MG63 (cell line): ENCODE measurements at places on chromosomes 7 and 10.

DNA sequence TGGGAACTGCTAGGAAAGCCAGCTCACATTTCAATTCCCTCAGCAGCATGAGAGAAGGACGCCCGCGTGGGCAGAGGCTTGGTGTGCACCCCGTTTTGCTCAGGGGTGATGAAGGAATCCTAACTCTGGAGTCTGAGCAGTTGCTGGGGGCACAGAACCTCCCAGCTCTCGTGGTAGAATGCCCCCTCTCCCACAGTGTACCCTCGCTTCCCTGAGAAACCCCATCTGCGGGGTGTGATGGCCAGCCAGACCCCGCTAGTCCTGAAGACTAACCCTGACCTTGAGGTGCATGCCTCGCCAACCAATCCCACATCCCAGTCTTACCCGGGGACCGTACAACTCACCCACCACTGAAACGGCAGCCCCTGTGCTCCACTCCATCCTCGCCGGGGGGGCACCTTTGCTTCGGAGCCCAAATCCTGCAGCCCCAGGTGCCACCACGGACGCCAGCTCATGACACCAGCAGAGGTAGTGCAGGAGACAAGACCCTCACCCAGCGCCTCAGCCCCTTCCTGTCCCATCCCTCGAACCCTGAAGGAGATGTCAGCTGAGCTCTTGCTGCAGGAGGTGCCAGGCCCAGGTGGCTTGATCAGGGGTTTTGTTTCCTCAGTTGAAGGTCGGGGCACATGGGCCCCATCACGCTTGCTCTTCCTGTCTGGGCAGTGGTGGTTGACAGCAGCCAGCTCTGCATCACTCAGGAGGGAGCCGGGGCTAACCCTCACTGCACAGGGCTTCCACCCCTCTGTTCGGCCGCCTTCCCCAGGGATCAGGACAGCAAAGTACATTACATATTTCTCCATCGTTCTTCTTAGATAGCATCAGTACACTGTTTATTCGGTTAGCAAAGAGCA, 236.5 kb downstream of the MGMT start:
- no peak for DNase-seq

DNA sequence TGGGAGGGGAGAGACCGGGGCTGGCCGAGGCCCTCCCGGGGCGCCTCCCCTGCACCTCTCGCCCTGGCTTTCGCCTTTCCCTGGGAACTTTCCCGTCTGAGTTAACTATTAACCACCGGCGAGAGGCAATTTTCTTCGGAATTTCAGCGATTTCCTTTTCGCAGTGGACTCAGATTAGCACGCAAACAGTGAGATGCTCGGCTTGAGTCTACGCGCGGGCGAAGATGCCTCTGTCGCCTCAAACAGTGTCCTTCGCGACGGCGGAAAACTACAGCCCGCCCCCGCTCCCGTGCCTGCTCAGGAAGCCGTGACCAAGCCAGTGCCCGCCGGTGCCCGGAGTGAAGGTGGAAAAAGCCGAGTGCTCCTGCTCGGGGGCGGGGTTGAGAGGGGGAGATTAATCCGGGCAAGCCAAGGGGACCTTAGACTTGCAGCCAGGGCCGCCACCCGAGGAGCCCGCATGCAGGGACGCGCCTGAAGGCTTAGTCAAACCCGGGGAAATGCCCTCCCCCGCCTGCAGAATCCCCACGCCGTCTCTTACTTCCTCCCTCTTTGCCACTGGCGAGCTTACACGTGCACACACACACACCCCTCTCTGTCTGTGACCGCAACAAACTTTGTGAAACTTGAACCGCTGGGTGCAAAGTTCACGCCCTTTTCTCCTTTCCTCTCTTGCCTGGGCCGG, 14.5 kb upstream of the PAX2 start:
- DNase-seq = no peak

DNA sequence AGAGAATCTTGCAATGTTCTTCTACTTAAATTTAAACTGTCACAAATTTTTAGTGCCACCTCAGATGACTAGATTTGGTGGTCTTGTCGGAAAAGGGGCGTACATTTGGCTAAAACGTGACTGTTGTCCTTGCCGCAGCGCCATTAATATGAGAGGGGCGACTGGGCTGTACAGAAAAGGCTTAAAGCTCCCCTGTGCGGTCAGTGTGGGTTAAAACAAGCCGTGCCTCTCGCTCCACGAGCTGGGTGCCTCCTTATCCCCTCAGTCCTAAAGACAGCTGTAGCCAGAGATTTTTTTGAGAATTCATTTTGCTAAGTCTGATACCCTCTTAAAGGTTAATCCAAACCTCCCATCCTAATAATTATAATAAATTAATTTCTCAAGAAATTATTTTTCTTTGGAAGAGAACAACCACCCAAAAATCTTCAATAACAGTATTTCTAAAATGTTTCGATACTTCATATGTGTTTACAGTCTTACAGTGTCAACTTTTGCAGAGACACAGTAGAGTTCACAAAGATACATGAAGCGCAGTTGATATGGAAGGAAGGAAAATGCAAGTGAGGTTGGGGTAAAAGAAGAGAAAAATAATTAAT, 68.6 kb downstream of the C7orf25 start:
- DNase-seq = peak; percentile 39

DNA sequence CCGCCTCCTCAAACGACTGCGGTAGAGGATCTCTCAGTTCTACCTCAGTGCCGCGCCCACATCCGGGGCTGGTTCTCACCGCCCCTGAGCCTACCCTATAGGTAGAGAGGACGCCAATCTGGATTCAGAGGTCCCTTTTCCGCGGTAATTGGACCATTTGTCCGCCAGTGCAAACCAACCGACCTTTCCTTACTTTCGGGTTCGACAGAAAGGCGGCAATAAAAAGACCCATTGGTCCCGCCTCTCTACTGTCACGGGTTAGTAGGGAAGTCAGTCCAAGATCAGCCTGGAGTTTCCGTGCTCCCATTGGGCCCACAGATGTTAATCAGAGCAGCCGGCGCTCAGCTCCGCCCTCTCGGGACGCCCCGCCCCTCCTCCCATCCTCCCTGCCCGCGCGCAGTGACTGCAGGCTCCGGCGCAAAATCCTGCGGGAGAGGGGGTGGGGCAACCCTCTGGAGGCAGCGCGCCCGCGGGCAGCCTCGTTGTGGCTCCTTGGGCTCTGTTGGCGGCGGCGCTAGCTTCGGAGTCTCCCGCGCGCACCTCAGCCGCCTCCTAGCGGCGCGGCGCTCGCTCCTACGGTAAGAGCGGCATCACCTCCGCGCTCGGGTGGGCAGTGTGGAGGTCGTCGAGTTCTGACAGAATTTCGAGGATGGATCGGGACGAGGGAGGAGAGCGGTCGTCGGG, at the start of the genes PHTF2 and TMEM60:
Gene PHTF2, plus strand, starts transcription at position 380 of the 684 bp plus-strand sequence.
Gene TMEM60, minus strand, starts transcription at position 41 of the 684 bp plus-strand sequence. CDS start 4,061 bp downstream, outside the sequence.
- peak; percentile 94 for DNase-seq

- no peak for DNase-seq
These were observed 21.6 kb upstream of the TSPAN33 start for GRCh38 chr7:129122751-129123509.

- peak; percentile 22 for DNase-seq
These were observed 891.9 kb upstream of the MBL2 start for GRCh38 chr10:53664282-53665019.

DNA sequence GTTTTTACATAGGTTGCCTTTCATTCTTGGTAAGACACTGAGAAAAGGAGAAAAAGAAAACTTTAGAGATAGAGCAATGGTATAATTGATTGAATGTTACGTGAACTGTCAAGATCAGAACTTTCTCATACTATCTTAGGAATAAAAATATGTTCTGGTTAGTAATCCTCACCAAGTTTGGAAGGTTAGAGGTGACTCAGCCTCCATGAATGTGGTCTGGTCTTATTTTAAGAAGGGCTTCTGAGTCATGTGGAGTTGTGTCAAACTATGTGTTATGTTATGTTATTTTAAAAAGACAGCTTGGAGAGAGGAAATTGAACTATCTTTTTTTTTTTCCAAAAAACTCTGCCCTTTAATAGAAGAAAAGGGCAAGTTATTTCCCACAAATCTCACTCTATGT, 458.6 kb upstream of the KLF6 start:
- peak; percentile 76 for DNase-seq

DNA sequence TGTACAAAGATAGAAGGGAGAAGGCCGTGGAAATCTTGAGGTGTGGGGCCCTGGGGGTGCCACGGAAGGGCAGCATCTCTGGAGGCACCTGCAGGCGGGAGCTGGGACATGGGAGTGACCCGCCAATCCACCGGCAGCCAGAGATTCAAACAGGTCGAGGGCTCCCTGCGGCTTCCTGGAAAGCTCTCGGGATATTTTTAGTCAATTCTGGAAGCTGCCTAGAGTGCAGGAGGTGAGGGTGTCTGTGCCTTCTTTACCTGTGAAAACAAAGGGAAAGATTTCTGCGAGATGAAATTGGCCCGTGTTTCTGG, 16.6 kb downstream of the MNX1 start:
- DNase-seq = no peak

- peak; percentile 39 for DNase-seq
These were observed 88.3 kb upstream of the CYP26C1 start for GRCh38 chr10:92972066-92972870.

DNA sequence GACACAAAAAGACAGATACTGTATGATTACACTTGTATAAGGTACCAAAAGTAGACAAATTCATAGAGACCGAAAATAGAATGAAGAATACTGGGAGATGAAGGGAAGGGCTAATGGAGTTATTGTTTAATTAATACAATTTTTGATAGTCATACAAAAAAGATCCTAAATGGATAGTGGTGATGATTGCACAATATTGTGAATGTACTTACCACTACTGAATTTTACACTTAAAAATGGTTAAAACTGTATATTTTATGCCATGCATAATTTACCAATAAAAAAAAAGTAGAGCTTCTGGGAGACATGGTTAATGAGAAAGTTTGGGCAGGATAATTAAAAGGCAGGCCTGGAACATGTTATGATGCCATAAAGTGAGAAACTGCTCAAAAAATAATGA, 119.0 kb downstream of the ZPBP start:
- DNase-seq = no peak

GRCh38 chr7:108324053-108325038, 131.9 kb downstream of the NRCAM start:
- no peak for DNase-seq

DNA sequence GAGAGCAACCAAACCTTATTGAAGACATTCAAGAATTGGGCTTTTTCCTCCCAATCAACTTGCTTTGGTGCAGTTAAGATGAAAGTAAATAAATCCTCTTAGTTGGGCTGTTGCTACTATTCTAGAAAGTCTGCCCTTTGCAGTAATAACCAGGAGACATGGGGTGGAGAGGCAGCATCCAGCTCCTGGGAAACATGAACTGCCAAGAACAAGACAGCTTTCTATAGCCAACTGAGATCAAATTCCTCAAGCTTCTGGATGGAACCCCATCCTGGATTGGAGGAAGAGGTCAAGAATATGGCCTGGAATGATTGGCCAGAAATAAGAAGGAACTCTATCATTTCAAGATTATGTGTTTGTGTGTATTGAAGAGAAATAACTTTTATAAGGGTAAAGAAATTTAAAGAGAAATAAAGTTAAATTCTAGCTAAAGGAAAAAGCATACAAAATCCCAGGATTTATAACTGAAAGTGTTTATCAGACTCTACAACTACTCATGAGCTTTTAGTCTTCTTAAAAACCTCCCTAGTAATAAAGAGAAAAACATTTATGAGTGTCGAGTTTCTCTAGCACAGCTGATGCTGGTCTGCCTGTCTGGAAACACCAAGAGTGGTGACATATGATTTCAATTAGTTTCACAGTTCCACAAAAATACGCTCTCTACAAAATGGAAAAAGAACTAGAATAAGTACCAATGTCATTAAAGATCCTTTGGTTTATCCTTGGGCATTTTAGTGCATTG, 70.1 kb upstream of the COL1A2 start:
- DNase-seq = no peak

DNA sequence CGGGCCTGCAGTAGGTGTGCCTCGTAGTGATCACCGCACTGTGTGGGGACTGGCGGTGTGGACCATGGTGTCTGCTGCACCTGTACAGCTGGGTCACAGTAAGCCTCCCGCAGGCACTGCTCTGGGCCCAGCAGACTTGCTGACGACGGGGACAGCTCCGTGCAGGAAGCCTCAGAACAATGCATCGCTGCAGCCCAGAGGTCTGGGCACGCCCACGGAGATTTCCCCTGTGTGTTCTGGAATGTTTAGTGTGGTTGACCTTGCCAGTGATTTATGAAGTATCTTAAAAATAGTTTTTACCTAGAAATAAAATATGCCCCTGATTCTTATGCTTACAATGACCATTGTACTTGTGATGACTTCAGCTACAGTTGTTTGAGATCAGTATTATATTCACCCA, 59.1 kb upstream of the ZNF32 start:
- DNase-seq = no peak

DNA sequence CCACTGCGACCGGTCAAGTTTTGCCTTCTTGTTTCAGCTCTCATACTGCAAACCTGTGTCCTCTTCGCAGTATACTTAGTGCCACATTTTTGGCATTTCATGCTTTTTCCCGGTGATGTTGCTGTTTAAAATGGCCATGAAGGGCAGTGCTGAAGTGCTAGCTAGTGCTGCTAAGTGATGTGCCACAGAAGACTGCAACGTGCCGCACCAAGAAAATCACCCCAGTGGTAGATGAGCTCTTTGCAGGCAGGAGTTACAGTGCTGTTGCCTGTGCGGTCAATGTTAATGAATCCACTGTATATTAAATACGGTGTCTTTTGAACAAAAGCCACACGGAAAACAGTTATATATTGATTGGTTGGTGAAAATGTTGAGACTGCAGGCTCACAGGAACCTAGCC, 120.3 kb downstream of the ANLN start:
- DNase-seq = no peak
